ENCODE measurements at places on chromosomes 7 and 10.

DNA sequence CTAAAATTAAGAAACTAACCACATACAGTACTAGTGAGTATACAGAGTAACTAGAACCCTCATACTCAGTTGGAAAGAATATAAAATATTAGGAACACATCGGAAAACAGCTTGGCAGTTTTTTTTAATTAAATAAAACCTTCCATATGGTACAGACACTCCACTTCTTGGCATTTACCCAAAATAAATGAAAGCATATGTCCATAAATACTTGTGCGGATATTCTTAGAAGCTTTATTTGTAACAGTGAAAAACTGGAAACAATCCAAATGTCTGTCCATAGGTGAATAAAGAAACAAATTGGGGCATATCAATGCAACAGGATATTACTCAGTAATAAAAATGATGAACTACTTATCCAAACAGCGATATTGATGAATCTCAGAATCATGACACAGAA, 410.0 kb downstream of the HTR7 start:
- DNase-seq: no peak

- DNase-seq: no peak
Measured at GRCh38 chr10:53209944-53210611, 437.5 kb upstream of the MBL2 start.

GRCh38 chr10:78299851-78300468, 266.3 kb downstream of the RPS24 start:
- DNase-seq: no peak

DNA sequence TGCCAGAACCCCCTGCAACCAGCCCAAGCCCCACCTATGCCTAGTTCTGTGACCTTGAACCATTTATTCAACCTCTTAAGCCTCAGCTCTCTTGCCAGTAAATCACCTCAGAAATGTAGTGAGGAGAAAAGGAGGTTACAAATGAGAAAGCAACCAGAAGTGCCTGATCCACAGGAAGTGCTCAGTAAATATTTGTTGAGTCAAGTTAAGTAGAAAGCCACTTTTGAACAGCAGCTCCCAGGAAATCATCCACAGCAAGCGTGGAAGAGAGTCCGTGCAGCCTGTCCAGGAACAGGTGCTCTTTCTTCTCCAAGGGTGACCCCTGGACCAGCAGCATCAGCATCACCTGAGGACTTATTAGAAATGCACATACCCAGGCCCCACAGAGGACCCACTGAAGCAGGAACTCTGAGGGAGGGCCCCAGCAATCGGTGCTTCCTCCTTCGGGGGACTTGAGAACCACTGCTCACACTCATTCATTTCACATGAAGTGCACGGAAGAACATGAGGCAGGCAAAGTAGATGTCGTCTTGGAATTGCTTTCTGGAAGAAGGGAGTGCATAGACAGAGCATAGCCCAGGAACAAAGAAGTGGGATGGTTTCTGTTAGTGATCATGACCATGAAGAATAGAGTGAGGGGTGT, 6.3 kb upstream of the C10orf71 start:
- DNase-seq: no peak

GRCh38 chr10:17200912-17201793, at the start of gene TRDMT1:
Gene TRDMT1, minus strand, starts transcription at chr10:17201672. Its CDS starts 38 bp downstream, at chr10:17201634.
- peak; percentile 18 for DNase-seq

GRCh38 chr7:13990319-13990983, 985 bp upstream of the ETV1 start:
- DNase-seq: no peak

- DNase-seq: no peak
Measured at GRCh38 chr7:15279640-15280039, 282.2 kb downstream of the AGMO start.

DNA sequence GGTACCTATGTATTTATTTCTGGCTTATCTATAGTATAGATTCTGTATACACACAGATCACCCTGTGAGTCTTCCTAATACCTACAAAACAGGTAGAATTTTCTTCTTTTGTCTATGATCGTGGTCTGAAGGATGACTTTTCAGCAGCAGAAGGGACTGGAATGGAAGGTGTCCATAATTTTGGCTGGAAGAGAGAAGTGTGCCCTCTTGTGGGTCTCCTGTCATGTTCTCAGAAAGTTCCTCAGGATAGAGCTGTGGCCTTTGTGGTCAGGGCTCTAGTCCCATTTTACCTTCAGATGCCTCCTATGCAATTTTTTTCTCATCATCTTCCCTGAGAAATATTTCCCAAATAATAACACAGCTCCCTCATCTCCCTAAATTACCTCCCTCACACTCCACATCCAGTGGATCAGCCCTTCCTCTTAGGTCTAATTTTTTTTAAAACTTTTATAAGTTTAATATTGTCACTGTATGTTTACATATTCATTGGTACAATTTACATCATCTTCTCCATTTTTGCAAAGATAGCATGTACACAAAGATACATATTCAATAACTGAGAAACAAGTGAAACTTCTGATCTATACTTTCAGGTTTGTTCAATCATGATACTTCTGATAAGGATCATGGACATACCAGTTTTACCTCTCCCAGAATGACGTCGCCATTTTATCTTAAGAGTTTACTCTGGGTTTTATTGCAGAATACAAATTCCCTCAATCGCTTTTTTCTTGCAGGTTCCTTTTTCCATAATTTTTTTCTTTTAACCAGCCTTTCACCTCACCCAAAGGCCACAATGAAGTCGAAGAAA, 112.7 kb downstream of the REEP3 start:
- DNase-seq: peak; percentile 5

DNA sequence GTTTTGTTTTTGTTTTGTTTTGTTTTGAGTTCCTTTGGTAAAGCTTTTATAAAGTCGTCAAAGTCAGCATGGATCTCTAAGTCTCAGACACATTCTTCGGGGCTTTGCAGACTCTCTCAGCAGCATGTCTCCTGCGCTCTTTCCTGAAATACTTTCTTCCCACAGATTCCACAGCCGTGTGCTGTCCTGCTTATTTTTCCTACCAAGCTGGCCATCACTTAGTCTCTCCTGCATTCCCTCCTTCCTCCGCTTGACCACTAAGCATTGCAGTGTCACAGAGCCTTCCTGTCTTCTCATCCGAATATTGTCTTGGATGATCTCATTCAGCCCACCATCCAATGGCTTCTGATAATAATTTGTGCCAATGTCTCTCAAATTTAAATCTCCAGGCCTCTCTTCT, 434.3 kb upstream of the C7orf33 start:
- no peak for DNase-seq

DNA sequence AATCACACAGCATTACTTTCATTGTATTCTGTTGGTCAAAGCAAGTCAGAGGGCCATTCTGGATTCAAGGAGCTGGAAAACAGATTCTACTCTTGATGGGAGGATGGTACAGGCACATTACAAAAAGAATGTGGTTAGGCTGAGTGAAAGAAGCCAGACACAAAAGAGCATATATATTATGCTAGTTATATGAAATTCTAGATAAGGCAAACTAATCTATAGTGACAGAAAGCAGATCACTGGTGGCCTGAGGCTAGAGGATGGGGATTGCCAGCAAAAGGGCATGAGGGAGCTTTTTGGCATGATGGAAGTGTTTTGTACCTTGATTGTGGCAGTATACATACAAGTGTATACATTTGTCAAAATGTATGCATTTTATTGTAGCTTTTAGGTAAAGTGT, 96.8 kb downstream of the SPAG6 start:
- DNase-seq: no peak

DNA sequence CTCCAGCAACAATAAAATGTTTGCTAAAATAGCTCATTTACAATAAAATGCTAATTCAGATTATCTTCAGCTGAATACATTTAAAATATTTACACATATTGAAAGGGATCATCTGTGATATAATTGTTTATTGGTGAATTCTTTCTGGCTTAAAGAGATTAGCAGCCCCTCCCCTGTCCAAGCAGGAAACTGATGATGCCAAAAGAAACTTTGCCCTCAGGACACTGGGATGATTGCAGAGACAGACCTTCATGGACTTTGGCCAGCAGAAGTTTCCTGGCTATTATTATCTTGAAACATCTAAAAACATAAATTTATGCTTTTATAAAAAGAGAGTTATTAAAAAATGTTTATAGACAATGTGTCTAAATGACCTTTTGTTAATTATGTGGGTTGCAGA, 764.9 kb upstream of the MBL2 start:
- DNase-seq: no peak

GRCh38 chr7:84107259-84107658, 87.3 kb downstream of the SEMA3A start:
- DNase-seq: no peak

GRCh38 chr10:126222736-126223511, 165.4 kb downstream of the ADAM12 start:
- DNase-seq: no peak

DNA sequence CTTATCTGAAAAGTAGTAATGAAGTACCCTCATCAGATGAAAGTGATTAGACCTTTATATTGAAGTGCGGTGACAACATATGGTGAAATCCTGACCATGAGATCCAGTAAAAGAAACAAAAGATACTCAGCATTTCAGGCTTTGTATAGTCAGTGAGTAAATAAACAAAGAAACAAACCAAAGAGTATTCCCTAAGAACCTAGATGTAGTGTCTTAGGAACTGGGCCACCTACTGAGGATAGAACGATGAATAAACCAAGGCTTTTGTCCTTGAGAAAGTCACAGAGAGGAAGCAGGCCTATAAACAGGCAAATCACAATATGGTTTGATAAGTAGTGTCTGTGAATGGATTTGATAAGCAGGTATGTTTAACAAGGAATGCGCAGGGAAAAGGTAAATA, 46.2 kb downstream of the ZNF277 start:
- DNase-seq: no peak

GRCh38 chr7:152162287-152162686, 136.8 kb downstream of the GALNT11 start:
- DNase-seq: no peak

DNA sequence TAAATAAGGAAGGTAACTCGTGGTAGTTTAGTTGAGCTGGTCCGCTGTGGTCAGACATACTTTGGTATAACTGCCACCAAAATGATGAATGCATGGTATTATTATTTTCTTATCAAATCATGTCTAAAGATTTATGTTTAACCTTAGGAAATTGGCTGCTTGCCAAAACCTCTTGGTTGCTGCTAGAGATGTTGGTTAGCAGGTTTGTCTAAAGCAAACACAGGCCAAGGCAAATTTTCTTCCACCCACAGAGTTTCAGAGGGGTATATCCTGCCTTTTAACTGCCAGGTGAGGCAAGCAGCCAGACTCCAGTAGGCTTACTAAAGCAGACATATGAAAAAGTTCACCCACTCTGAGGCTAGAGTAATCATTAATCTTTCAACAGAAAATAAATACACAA, 101.4 kb downstream of the SEMA3E start:
- DNase-seq: no peak

DNA sequence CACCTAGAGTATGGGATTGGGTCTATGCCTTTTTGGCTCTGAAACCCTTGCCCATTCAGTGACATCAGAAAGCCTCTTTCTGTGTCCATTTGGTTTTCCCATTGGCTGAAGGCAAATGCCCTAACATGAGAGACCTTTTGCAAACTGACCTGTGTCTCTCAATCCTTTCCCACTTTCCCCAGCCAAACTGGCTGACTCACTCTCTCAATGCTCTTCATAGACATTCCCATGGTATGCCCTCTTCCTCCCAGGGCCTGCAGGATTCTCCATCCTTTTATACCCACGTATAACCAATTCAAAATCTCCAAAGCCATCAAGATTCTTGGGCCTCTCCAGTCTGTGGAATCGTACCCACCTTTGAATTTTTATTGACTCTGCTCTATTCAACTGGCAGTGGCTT, 563.3 kb downstream of the GATA3 start:
- DNase-seq: no peak

GRCh38 chr10:121216721-121217181, 365.6 kb downstream of the WDR11 start:
- DNase-seq: no peak

GRCh38 chr7:150972023-150972468, 6.1 kb downstream of the KCNH2 start:
- no peak for DNase-seq

GRCh38 chr7:99080679-99081078, 63.2 kb downstream of the SMURF1 start:
- no peak for DNase-seq
